Midbrain (tissue), 1 donor: ENCODE measurements at places on chromosomes 4 and X.

GRCh38 chr4:151532001-151532708 lies 123.2 kb downstream of the FHIP1A start:
- no peak for DNase-seq

- no peak for DNase-seq
Measured at GRCh38 chr4:2253160-2254084, 8.5 kb downstream of the MXD4 start.

- no peak for DNase-seq
Measured at GRCh38 chr4:133403913-133404312, 254.8 kb downstream of the PCDH10 start.

GRCh38 chr4:2042204-2042946 lies 16.8 kb upstream of the NAT8L start:
- peak; percentile 30 for DNase-seq

GRCh38 chr4:51942108-51942832 lies 77.9 kb downstream of the LRRC66 start:
- DNase-seq, result no peak

DNA sequence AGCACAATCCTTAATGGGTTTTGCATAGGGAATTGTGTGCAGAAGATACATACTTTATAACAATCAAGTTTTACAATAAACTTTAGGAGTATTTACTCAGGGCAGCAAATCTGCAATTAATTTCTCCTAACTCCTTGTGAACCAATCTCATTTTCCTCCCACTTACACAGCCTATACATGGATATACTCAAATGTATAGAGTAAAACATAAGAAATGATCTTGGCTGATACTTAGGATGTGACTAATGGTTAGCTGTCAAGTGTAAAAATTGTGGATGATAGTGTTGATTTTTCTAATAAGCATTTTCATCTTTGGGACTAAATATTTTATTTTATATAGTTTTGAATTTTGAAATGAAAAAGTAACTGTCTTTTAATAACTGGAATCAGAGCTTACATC lies 759.6 kb downstream of the GRID2 start:
- no peak for DNase-seq

DNA sequence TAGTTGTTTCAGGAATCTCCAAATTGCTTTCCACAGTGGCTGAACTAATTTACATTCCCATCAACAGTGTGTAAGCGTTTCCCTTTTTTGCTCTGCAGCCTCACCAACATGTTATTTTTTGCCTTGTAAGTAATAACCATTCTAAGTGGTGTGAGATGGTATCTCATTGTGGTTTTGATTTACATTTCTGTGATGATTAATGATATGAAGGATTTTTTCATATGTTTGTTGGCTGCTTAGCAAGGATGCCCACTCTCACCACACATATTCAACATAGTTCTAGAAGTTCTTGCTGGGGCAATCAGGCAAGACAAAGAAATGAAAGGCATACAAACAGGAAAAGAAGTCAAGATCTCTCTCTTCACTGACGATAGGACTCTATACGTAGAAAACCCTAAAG lies 472.4 kb downstream of the ZNF674 start:
- DNase-seq, result no peak

DNA sequence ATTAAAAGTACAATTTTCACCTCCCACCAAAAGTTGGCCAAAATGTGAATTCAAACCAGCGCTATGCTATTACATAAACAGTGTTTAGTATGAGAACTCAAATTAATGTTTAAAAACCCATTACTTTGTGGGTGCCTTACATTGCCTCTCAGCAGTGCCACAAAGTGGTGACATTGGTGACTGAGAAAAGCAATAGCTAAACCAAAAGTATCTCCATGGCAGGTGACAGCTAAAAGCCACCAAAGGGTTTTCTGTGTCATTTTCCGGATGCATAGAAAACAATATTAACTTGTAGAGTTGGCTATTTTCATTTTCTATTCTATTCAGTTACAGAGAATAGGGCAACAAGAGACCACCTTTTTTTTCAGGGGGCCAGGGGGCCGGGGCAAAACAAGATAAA lies 261.2 kb downstream of the MAPK10 start:
- no peak for DNase-seq

- no peak for DNase-seq
Measured at GRCh38 chr4:89617317-89617716, 219.6 kb downstream of the SNCA start.

DNA sequence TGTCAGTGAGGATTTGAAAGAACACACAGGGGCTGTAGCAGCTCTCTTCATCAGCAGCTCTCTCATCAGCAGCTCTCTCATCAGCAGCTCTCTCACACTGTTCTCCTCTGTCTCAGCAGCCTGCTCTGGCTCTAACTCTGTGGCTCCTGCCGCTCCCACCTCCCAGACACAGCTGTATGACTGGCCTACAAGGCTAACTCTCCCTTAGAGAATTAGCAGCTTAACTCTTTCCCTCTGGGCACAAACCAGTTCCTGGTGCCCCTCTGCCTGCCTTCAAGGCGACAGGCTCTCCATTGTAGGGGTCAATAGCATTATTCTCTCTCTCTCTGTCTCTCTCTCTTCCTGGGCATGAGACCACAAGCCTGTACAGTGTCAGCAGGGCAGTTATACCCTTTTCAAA lies 385.6 kb upstream of the PCDH10 start:
- DNase-seq, result no peak

DNA sequence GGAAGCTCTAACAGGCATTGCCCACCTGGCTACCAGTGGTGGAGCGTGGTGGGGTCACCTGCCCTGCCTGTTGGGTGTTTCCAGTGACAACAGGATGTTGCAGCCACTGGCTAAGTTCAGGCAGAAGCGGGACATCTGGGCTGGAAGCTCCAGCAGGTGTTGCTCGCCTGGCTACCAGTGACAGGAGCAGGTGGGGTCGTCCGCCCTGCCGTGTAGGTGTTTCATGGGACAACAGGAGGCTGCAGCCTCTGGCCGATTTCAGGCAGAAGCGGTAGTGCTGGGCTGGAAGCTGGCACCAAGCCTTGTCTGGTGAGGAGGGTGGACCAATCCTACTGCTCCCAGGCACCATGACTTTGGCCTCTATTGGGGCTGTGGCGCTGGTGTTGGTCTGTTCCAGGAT lies 39.4 kb downstream of the RIPPLY1 start:
- DNase-seq, result no peak

- no peak for DNase-seq
Measured at GRCh38 chrX:102978594-102978993, 41.5 kb downstream of the RAB40AL start.

DNA sequence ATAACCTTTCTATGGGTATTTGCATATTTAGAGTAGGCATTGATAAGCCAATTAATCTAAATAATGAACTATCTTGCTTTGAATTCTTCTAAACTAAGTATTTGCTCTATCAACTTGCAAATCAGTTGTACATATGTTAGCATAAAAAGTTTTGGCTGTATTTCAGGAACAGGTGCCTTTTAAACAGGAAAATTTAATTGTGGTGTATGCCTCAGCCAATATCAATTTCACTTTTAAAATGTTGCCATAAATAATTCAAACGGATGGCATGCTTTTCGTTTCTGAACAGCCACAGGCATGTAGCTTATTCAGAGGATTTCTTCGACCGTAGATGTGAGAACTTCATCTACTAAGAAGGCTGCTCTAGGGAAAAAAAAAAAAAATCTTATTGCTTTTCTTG lies 99.9 kb downstream of the DCLK2 start:
- no peak for DNase-seq

- no peak for DNase-seq
Measured at GRCh38 chr4:52856801-52857200, 5.3 kb upstream of the RASL11B start.

GRCh38 chrX:15292861-15293260 lies 22.6 kb downstream of the ASB11 start:
- no peak for DNase-seq

GRCh38 chr4:78953769-78954666 lies 14.8 kb upstream of the PAQR3 start:
- DNase-seq, result no peak

- no peak for DNase-seq
Measured at GRCh38 chr4:159272273-159273140, 169.6 kb downstream of the RAPGEF2 start.

DNA sequence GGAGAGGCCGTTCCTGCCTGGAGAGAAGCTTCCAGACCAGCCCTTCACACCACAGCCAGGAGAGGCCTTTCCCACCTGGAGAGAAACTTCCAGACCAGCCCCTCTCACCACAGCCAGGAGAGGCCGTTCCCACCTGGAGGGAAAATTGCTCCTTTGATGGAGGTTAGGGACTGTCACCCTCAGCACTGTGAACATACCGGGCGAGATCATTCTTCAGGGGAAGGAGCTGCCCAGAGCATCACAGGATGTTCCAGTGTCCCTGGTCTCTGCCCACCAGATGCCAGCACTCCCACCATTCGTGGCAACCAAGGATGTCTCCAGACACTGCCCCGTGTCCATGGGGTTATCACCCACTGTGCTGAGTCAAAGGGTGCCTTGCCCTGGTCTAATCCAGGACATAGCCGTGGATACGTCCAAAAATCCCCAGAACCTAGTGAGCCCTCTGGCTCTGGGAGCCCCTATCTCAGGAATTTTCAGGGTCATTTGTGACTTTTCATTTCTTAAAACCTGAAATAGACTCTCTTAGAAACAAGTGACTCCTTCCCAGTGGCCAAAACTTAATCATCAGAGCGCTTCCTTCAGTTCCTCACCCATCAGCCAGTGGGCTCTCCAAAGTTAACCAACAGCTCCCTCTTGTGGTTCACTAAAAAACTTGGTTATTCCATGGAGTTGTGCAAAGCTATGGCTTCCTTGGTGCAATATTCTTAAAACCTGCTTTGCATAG lies 80.2 kb downstream of the CRMP1 start:
- DNase-seq, result peak; percentile 68

DNA sequence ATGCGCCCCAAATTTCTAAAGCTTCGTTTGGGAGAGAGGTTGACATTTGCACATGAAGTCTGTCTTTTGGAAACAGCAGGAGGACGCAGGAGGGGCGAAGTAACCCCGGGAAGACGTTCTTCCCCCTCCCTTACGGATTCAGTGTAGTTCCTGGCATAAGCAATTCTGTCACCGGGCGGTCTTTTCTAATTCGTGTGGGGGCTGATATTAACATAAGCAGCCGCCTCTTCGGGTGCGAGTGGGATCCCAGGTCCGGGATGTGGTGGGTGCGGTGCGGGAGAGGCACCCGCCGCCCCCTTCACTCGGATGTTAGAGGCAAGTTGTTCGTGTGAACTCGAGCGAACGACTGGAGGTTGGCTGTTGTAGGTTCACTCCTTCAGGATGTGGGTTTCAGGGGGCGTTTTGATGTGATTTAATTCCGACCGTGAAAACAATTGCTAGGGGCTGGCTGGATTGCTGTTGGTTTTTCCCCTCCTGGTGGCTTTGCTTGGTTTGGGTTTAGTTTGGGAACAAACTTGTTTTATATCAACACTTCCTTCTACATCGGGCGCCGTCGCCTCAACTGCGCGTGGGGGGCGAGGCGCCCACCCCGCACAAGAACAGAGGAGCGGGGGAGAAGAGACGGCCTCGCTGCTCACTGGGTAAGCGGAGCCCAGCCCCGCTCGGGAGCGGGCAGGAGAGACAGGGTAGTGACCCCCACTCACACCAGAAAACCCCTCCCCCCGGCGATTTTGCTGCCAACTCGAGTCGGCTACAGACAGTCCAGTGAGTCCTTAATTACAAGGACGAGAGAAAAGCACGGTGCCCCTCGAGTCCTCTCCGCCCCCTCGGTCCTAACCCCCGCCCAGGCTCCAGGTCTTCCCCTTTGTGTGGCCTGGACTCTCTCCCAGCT lies 2.9 kb upstream of the LEF1 start:
- no peak for DNase-seq

GRCh38 chrX:23732704-23733103 lies 10.4 kb downstream of the ACOT9 start:
- DNase-seq, result no peak

DNA sequence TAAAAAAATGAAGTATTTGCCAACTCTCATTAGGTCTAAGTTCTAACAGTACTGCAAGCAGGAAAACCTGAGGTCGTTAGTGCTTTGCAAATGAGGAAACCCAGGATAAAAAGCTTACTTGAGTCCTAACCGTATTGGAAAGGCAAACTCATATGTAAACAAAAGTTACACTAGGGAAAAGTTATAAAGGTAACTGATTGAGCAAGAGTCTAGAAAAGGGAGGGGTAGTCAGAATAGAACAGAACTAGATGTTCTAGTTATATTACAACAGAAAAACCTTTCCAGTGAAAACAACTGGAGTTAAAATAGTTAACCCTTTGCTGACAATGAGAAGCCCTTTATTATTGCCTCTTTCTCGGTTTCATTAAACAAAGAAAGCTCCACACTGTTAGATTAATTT lies 66.4 kb upstream of the MAOA start:
- DNase-seq, result no peak

DNA sequence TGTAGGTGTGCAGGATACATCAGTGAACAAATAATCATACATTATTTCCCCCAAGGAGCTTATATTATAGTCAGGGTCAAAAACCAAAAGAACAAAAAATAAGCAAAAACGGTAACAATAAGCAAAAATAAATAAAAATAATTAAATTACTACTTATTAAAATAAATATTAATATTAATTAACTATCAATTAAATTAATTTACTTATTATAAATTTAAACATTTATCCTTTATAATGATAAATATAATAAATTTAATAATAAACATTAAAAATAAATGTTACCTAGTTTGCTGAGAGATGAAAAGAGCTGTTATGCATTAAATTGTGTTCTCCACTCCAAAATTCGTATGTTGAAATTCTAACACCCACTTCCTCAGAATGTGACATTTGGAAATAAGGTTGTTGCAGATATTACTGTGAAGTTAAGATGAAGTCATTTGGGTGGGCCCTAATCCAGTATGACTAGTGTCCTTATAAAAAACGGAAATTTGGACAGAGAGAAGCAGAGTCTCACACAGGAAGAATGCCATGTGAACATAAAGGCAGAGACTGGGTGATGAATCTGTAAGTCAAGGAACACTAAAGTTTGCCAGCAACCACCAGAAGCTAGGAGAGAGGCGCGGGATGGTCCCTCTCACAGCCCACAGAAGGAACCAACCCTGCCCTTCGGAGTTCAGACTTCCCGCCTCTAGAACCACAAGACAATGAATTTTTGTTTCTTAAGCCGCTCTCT lies 67.2 kb upstream of the IBSP start:
- DNase-seq, result no peak

- DNase-seq, result no peak
Measured at GRCh38 chrX:126575911-126576310, 23.3 kb upstream of the DCAF12L1 start.

DNA sequence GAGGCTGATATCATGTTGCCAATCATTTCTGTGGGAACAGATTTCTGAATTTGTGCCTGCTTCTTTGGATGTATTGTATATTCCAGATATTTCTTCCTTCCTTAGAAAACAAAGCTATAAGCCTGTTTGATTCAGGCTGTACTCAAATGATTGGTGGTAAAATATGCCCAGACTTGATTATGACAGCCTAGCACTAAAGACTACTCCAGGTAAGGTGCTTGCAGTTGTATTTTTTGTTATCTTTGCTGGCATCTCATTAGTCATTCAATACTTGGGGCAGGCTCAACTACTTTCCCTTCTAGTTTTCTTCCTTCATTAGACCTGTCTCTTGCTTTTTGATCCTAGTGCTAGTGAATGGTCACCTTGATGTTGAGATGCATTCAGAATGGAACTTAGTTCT lies 90.6 kb downstream of the ZNF518B start:
- no peak for DNase-seq
